M059J (cell line): ENCODE measurements at places on chromosomes 16 and 17. TPM values are rescaled to one million over a fixed set of nuclear protein-coding genes. Genes with fewer than 3 reads are reported as not detected.

RPA1 gene
- 26.5 and 42.5 TPM in 2 replicates for total RNA-seq

KRTAP2-2 gene
- total RNA-seq, result not detected in 2 replicates

SLC13A2 gene
- total RNA-seq, result not detected in 2 replicates

GLP2R gene
- total RNA-seq, result 1.7 and 2.5 TPM in 2 replicates

CLDN9 gene
- total RNA-seq, result not detected in 2 replicates

TPPP3 gene
- total RNA-seq, result 0.47 and 0.69 TPM in 2 replicates

NEURL4 gene
- 3.6 and 8.0 TPM in 2 replicates for total RNA-seq

TMEM106A gene
- 4.9 and 10.1 TPM in 2 replicates for total RNA-seq

FA2H gene
- total RNA-seq, result not detected in 2 replicates

EFCAB5 gene
- 0.22 and 1.7 TPM in 2 replicates for total RNA-seq

HS3ST4 gene
- not detected in 2 replicates for total RNA-seq

CIITA gene
- 0.71 and 1.0 TPM in 2 replicates for total RNA-seq

TMEM100 gene
- 0.07 and 0.22 TPM in 2 replicates for total RNA-seq

CNTNAP4 gene
- total RNA-seq, result not detected in 2 replicates

ZPBP2 gene
- total RNA-seq, result not detected in 2 replicates

NPIPB12 gene
- 0.98 and 4.4 TPM in 2 replicates for total RNA-seq

DNA sequence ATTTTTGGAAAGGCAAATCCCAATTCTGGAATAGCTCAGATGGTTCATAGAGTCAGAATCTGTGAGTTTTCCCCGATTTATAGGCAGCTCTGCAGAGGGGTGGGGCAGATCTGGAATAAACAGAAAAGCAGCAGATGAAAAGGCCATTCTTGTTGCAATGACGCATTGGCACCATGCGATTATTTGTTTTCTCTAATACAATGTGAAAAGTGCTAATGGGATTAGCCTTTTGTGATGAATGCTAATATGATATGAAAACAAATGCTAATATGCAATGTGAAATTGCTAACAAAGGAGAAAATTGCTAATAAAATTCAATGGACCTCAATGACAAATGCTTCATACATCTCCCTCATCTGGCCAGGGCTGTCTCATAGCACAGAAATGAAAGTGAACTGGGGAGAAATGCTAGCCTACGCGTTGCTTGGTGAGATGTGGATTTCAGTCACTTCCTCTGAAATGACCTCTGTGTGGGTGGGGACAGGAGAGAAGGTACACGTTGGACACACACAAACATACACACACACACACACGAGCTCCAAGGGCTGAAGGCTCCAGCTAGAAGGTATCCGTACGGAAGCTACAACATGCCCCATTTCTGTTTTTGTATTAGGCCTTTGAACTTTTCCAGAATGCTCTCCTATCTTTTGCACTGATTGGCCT, 394.5 kb downstream of the XYLT1 start:
- no peak for DNase-seq

DNA sequence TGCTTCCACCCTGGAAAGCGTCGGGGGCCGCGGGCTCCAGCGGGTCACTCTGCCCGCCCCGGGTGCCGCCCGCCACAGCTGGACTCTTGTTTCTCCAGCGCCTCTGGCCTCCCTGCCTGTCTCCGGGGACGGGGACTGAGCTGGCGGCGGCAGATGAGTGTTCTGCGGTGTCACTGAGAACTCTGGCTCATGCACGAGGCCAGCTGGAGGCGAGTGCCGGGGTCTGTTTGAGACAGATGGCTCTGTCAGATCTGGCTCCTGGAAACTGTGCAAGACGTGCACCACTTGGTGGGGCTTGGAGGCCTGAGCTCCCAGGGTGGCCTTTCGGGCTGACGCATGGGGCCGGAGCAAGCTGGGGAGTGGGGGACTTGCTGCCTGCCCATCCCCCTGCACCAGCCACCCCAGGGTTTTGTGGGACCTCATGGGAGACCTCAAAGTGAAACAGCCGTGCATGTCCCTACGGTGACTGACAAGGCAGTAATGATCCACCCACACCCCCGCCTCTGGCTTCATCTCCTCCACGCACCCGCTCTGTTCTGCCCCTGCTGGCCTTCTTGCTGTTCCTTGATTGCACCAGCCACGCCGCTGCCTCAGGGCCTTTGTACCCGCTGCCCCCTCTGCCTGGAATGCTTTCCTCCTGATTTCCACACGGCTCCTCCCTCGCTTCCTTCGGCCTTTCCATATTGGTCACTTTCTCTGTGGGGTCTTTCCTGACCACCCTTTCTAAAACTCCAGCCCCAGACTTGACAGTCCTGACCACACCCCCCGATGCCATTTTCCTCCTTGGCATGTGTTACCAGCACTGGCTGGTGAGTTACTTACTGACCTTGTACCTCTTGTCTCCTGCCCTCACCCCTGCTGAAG, 174.9 kb upstream of the CIBAR2 start:
- DNase-seq, result peak; percentile 60

GRCh38 chr16:1003391-1004347, 22.1 kb downstream of the SOX8 start:
- DNase-seq, result peak; percentile 88

DNA sequence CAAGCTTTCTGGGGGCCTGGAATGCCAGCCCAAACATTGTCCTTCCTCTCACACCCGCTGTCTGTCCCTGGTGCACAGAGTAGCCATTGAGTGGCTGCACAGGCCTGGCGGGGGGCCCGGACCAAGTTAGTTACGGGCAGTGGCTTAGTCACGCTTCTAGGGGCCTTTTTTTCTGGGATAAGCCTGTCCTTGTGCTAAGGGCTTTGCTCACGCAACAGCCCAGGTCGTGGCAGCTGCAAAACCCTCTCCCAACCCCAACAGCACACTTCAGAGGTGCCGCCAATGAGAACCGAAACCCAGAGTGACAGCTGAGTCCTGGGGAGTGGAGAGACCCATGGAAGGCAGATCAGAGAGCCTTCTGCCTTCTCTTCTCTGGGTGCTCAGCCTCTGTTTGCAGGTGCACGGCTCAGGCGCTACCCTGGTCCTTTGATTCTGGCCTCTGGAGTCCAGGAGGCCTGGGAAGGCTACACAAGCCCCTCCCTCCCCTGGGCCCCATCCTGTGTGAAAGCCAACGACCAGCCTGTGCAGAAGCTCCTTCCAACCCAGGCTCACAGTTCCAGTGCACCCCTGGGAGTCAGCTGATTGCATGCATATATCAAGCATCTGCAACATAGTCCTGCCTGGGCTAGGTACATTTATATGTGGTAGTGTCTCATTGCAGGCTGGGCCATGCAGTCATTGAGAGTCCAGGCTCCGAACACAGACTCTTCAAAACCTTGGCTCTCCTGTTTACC, 9.1 kb downstream of the WSCD1 start:
- DNase-seq, result no peak

DNA sequence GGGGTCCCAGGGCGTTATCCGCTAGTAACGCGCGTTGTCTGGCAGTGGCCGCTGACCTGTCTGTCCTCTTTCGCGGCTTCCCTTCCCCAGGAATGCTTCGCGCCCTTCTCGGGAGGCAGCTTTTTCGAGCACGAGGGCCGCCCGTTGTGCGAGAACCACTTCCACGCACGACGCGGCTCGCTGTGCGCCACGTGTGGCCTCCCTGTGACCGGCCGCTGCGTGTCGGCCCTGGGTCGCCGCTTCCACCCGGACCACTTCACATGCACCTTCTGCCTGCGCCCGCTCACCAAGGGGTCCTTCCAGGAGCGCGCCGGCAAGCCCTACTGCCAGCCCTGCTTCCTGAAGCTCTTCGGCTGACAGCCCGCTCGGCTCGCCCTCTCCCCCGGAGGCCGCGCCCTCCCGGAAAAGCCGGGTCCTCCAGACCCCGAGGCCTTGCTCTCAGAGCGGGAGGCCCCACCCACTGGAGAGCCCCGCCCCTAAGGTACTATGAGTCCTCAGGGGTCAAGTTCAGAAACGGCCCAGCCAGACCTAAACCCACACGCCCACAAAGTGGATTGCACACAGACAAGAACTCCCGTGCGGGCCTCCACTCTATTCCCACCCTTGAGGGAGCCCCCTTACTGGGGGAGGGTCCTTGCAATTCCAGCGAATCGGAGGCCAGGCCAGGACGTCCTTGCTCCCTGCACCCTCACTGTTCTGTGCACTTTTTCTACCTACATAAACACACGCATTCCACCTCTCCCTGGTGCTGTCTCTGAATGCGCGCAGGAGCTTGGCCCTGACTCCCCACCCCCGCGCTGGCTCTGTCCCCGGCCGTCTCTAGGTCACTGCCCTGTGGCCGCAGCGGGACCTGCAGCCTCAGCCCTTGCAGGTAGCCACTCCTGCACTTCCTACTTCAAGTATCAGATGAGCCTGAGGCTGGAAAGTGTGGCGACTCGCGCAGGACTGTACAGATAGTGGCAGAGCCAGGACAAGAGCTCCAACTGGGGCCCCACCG, 5.4 kb upstream of the SLC5A2 start:
- DNase-seq, result no peak

DNA sequence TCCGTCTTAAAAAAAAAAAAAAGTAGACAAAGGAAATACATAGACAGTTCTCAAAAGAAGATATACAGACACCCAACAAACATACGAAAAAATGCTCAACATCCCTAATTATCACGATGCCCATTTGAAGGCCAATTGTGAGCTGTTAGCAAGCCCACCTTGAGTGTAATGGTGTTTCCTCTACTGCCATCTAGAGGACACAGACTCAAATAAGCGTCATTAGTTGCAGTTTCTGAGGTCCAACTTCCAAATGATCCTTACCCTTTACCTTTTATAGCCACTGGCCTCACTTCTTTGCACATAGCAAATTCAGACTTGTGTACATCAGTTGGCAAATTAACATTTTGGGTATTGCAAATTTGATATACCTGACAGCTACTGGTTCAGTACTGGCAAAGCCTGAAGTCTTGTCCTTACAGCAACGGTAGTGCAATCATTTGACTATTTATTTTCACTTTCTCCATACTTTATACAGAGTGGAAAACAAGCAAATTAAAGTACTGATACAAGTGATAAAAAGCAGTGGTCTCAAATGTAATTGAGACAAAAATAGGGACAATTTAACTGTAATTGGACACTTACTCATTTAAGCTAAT, 536.3 kb upstream of the EEF2KMT start:
- peak; percentile 41 for DNase-seq

DNA sequence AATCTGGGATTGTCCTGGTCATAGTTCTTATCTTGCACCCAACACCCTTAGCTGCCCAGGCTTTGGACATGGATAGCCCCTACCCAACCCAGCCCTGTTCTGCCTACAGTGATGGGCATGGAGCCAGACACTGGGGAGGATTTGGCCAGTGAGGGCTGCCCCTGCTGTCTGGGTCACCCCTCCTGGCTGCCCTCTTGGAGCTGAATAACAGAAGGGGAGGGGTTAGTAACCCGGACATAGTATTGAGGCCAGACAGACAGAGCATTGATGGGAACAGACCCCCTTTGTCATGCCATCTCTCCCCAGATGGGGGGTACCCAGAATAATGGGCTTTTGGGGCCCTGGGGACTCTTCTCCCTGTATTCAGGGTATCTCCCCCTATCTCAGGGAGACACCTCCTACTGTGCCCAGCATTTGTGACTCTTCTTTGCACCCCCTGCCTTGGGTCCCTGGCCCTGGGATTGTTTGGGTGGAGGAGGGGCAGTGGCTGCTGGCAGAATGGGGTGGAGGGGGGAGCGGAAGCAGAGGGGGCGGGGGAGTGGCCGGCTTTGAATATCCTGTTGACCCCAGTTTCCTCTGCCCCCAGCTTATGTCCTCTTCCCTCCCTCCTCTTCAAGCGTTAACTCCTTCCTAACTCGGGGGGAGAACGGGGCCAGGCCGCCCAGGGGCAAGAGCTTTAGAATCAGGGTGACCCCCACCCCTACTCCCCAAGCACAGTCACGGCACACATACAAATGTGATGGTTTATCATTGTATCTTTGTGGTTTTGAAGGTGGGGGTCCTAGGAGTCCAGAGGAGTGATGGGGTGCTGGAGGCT, 17.0 kb downstream of the GJD3 start:
- no peak for DNase-seq

GRCh38 chr16:9249534-9249933, 158.1 kb downstream of the HAPSTR1 start:
- no peak for DNase-seq

GRCh38 chr17:75499313-75500022, 15.9 kb downstream of the CASKIN2 start:
- DNase-seq, result no peak

GRCh38 chr16:2959206-2959605, 4.9 kb upstream of the KREMEN2 start:
- no peak for DNase-seq

GRCh38 chr16:81729451-81729850, 49.6 kb upstream of the PLCG2 start:
- DNase-seq, result no peak

GRCh38 chr17:15291674-15292361, 26.7 kb upstream of the PMP22 start:
- peak; percentile 74 for DNase-seq

DNA sequence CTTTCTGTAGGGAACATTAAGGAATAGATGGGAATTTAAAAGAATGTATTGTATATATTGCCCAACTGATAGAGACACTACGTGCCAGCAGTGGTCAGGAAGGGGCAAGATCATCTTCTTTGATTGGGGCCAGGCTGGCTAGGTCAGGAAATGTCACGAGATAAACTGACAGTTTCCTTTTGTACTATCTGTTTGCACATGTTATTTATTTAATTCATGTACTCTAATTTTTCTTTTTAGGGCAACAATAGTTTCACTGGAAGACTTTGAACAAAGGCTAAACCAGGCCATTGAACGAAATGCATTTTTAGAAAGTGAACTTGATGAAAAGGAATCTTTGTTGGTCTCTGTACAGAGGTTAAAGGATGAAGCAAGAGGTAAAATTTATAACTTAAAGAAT, 12.6 kb downstream of the NDEL1 start:
- no peak for DNase-seq

DNA sequence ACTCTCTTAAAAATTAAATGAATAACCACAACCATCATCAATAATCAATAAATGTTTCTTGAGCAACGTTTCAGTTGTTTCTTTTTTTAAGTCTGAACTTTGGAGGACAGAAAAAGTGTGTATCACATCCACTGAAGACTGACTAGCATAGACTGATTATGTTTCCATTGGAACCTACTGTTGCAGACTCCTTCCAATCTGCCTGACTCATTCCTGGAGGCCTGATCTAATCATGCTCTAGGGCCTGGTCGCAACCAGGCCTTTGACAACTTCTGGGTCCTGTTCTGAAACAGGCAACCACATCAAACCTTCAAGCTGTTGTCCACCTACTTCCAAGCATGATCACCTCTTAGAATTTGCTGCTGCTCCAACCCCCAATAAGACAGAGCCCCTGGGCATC, 109.2 kb upstream of the NUDT7 start:
- DNase-seq, result peak; percentile 50

GRCh38 chr16:10141671-10142070, 40.6 kb downstream of the GRIN2A start:
- no peak for DNase-seq

- DNase-seq, result no peak
These were observed 13.5 kb downstream of the SPECC1 start for GRCh38 chr17:20022701-20023100.

GRCh38 chr16:1093284-1094123, 2.5 kb downstream of the C1QTNF8 start:
- DNase-seq, result no peak
